ENCODE measurements at places on chromosomes 12 and 14. TPM values are rescaled to one million over a fixed set of nuclear protein-coding genes. Genes with fewer than 3 reads are reported as not detected.
A peak's percentile ranks its signal among the peaks of the same experiment; 100 is the strongest.

- no peak for DNase-seq
These were observed 203 bp downstream of the NFATC4 start for GRCh38 chr14:24368212-24368561.

DNA sequence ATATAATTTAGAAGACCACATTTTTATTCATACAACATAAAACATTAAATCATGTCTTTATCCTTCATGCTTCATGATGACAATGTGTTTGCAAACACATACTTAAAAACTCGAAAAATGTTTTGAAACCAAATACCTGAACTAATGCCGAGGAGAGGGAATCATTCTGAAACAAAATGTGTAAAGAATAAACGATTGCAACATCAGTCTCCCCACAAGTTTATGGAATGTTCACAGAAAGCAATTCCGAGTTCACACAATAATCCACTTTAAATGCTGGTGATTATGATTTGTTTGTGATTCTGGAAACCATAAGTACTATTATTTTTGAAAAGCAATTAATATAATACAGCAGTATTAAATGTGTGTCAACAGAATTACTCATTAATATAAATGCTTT is 84.5 kb upstream of the PDZRN4 start:
- no peak for DNase-seq

DNA sequence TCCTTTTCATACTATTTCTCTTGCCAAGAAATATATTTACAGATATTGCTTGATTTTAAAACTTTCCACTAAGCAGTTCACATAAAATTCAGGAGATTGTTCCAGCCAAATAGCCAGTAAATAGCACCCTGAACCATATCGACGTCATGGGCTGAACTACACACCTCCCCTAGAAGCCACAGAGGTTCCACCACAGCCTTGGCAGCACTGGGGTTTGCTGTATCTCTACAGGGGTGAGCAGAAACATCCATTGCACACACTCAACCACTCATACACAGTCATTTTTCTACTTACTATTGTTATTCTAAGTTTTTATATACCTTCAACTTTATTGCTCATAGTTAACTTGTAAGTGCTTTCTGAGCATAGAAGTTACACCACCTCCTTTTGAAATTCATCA is 8.1 kb upstream of the EIF2S3B start:
- DNase-seq: peak; percentile 5

DNA sequence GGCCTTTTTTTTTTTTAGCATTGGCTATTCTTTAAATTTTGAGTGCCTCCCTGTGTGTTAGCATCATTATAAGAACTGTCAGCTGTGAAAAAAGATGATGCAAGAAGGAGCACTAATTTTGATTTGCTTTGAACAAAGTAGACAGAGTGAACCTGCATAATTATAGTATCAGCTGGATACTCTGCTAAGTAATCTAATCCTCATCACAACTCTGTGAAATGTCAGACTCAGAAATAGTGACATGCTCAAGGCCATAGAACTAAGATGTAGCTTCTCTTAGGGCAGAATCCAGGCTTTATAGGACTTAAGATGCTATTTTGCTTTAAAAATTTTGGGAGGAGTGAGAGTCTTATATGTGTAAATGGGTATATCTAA is 31.9 kb downstream of the FBXO34 start:
- DNase-seq: no peak

- DNase-seq: no peak
These were observed 13.2 kb upstream of the C1S start for GRCh38 chr12:7047306-7047705.

DNA sequence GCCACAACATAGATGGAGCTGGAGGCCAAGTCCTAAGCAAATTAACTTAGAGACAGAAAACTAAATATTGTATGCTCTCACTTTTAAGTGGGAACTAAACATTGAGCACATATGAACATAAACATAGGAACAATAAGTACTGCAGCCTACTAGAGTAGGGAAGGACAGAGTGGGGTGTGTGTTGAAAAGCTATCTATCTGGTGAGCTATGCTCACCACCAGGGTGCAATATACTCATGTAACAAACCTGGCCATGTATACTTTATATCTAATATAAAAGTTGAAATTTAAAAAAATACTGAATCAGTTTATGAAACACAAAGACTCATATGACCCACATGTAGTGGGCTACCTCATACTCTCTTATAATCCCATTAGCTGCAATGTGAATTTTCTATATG is 1305.0 kb downstream of the LRFN5 start:
- no peak for DNase-seq

The SIX6 gene
- not detected for total RNA-seq

- no peak for DNase-seq
These were observed 1.7 kb upstream of the GPD1 start for GRCh38 chr12:50102131-50102531.

Data from MG63 (cell line).